ENCODE measurements at places on chromosomes 4 and X. TPM values are rescaled to one million over a fixed set of nuclear protein-coding genes. Genes with fewer than 3 reads are reported as not detected.

The PDGFC gene
- 1.9 TPM for polyA plus RNA-seq

The GAGE12F gene
- not detected for polyA plus RNA-seq

The ATP2B3 gene
- 0.02 TPM for polyA plus RNA-seq

The NDNF gene
- not detected for polyA plus RNA-seq

The RBMXL3 gene
- not detected for polyA plus RNA-seq

The GPR82 gene
- not detected for polyA plus RNA-seq

The PARM1 gene
- polyA plus RNA-seq = 0.02 TPM

DNA sequence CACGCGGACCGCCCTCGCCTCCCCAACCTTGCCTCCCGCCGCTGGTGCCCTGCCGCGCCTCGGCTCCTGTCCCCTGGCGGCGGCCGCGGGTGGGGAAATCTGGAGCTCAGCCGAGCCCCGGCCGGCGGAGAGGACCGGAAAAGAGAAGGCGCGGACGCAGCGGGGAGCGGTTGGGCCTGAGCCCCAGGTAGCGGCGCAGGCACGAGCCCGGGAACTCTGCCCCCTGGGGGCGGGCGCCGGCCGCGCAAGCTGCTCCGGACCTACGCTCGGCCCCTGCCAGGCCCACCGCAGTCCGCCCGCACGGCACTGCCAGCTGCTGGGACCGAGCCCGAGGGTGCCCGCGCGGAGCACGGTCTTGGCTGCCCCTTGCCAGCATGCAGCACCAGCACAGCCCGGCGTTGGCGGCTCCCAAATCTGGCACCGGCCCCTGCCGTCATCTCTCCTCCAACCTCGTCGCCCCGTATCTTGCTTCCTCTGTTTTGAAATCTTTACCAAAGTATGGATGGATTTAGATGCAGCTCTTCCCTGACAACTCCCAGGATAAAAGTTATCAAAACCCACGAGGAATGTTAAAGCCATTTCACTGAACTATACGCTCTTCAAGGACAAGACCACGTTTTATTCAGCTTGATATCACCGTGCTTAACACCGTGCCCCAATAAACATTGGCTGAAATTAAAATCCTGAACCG lies at the start of gene PRSS12:
Gene PRSS12 (minus strand): TSS at position 161 of the 691 bp plus-strand sequence. CDS start 283 bp downstream, outside the sequence.
- peak; percentile 44 for DNase-seq

DNA sequence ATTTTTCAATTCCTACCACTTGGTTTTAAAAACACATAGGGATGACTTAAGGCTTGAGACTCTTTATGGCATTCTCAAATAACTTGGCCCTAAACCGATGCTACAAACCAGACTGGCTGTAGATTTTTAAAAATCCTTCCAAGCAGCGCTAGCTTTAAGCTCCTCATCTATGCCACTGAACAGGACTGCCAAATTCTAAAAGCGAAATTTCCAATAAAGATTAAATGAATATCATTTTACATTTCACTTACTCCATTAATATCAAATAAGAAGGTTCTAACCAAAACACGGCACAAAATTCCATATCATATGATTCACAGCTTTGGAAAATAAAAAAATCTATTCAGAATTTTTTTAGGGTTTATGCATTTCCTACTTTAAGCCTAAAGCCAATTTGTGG lies 134.2 kb downstream of the FANCB start:
- no peak for DNase-seq

DNA sequence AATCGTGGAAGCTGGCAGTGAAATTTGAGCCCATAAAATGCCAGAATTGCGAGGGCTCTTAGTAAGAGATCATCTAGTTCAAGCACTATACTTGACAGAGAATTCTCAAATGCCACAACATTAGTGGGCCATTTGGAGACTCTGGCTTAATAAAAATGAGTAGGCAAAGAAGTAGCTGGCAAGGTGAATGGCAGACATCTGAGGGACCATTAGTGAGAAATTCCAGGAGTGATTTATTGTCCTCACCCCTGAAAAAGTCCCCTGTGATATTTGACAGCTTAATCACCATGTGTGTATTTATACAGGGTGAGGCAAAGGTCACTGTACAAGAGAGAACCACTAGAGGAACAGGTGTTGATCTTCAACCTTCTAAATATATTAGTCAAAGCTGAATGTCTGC lies 207.5 kb downstream of the CHRDL1 start:
- DNase-seq = no peak

DNA sequence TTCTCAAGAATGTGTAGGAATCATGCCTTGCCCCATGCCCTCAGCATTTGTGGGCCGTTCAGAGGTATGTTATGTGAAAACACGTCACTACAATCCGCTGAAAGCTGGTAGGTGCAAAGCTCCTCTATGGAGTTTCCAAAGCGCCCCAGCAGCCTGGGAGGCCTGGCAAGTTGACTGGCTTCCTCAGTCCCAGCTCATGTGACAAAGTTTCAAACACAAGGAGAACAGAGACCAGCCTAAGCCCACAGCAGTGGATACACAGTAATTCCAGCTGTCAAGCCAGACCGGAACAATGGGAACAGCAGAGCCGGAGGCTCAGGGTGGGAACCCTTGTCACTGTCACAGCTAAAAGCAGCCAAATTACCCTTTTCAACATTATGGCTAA lies 33.5 kb downstream of the NAT8L start:
- no peak for DNase-seq

DNA sequence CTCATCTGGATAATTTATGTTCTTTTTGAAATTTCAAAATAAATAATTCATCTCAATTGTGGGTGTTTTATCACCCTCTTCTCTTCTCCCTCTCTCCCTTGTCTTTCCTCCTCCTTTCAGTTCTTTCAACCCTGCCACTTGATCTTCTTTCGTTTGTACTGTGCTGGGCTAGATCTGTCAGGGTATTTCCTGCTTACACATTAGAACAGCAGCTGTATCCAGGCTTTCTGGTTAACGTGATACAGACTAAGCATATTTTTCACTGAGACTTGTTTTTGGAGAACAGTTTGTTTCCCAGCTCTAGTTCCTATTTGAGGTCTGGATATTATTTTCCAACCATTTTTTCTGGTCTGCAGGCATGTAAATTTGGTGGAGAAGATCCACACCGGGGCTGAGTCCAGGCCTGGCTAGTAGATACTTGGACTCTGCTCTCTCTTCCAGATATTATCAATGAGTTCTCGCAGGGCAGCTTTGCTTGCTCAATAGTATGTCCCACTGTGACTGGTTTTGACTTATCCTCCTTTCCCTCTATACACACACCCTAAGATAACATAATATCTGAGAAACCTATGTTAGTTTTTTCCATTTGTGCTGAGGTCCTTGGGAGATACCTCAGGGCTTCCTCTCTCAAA lies 1310.7 kb upstream of the TENM3 start:
- no peak for DNase-seq

GRCh38 chrX:80513625-80514024 lies 93.4 kb downstream of the TENT5D start:
- DNase-seq = no peak

DNA sequence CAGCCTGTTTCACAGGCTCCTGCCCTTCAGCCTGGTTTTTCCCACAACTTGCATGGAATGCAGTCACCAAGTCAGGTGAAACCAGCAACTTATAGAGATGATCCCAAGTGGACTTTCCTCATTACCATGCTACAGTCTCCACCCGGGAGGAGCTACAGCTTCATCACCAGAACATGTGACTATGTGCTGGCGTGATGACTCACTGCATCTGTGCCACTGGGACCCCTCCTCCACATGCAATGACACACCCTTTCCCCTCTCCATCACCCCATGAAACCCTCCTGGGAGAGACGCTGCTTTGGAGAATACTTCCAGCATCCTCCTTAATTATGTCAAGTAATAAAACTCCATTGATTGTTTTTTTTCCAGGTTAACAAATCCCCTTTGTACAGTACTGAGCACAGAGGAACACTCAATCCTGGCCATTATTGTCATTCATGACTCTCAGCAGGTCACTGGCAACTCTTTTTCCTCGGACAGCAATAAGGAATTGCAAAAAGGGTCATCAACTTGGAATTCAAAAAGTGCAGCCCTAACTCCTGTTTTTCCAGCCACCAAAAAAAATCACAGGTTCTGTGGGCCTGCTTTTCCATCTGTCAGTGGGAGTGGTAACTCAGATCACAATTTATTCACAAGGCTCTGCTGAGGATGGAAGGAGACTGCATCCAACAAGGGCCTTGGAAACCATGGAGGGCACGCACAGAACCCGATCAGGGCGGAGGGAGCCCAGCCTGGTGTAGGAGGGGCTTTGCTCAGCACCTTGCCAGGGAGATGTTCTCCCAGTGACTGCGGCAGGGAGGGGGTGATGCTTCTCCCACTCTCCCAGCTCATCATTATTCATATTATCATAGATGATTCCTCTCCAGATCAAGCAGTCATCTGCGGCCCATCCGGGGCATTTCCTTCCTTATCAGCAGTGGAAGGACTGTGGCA lies 17.4 kb downstream of the QDPR start:
- DNase-seq = peak; percentile 46

DNA sequence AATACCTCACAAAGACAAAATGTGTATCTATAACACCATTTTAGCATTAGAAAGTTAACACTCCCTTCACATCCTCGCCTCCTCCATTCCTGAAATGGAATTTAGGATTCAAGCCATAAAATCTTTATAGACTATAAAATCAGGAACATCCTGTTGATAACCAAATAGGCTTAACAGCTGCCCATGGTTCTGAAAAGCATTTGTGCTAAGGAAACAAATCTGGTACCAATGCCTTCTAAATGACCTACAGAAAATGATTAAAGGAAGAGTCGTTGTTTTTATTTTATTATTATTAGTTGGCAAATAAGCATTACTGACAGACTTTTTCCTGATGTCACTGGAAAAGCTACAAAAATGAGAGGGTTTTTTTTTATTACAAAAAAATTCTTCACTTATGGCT lies 79.8 kb downstream of the PAPSS1 start:
- DNase-seq = peak; percentile 6

- DNase-seq = peak; percentile 54
Measured at GRCh38 chr4:22385611-22386011, 130.3 kb downstream of the ADGRA3 start.

DNA sequence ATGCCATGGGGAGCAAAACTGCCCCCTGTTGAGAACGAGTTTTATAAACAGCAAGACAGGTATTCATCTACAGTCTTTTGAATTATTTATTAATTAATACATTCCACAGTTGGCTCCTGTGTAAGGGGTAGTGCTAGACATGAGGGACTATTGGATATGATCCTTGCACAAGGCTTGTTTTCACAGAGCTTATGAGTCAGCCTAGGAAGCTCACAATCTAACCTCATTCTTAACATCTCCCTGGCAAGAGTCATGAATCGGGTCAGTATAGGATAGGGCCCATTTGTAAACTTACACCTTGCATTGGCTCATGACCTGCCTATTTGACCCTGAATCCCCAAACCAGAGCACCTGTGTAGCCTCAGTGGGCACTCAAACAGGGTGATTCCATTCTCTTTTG lies 209.1 kb upstream of the HCCS start:
- DNase-seq = peak; percentile 1

DNA sequence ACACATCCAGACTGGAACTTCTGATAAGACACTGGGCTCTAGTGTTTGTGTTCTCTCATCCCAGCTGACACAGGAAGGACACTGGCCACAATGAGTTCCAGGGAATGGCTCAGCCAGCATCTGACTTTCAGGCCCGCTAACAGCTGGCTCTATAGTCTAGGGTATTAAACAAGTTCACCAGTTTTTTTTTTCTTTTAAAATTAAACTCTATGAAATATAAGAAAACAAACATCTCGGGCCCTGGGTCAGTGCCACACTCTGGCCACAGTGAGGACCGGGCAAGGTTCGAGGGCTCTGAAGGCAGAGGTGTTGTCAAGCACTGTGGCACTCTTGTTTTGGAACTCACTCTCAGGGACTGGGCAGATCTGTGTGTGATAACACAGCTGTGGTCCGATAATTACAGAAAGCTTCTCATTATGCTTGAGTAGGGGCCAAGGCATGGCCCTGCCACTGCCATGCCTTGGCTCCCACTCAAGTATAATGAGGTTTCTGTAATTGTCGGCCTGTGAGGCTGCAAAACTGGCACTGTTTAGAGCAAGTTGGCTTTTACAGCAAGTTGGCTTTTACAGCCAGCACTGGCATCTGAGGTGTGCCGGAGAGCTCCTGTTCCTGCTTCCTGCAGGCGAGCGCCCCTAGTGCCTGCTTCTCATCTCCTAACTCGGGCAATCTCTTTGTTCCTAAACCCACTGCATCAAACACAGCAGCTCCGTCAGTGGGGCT lies 62.8 kb downstream of the PPP1R2C start:
- peak; percentile 49 for DNase-seq

GRCh38 chr4:169243825-169244609 lies 26.7 kb downstream of the SH3RF1 start:
- DNase-seq = peak; percentile 67

- DNase-seq = no peak
Measured at GRCh38 chrX:46236411-46236810, 308.8 kb downstream of the ZNF674 start.

DNA sequence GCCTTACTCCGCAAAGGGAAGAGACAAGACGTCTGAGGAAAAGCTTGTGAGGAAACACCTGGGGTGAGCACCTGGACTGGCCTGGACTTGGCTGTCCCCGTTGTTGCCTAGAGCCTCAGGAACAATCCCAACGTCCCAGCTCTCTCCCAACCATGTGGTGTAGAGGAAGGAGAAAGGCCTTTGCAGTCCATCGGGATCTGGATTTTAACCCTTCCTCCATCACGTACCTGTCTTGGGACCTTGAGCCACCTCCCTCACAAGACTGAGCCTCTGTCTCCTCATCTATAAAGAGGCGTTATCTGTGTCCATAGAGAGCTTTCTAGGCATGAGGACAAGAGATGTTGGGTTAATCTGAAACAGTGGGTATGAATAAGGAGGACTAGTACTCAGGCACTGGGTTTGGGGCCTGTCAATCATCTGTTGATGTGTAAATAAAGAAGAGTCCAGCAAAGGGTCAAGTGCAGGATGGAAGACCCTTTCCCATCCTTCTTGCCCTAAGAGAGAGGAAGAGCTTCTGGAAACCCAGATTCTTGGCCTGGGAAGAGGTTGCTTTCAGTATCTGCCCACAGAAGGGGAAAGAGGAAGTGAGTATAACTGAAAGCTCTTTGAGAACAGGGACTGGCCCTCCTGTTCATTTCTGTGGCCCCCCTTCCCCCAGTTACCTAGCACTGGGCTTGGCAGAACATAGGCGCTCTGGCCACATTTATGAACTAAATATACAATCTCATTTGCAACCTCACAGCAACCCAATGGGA lies 137.1 kb downstream of the PJA1 start:
- DNase-seq = no peak

- DNase-seq = peak; percentile 60
Measured at GRCh38 chr4:86015412-86016350, 344.2 kb downstream of the MAPK10 start.

- DNase-seq = no peak
Measured at GRCh38 chr4:152478461-152479237, 57.2 kb downstream of the FBXW7 start.

DNA sequence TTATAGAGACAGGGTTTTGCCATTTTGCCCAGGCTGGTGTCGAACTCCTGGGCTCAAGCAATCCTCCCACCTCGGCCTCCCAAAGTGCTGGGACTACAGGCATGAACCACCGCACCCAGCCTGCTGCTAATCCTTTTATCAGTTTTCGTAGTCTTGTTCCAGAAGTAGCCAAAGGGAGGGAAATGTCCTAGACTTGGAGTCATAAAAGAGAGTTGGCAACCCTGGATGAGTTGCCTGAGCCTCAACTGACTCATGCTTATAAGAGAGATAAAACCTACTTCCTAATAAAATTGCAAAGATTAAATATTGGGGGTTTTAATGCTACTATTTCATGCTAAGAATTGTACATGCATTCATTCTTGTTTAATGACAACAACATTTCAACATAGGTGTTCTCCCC lies 44.3 kb downstream of the CD40LG start:
- DNase-seq = no peak

GRCh38 chr4:52546449-52546848 lies 112.7 kb downstream of the USP46 start:
- DNase-seq = no peak

GRCh38 chr4:118881512-118882146 lies 7.0 kb upstream of the SYNPO2 start:
- no peak for DNase-seq
